Hypothalamus (tissue), 51 donors: ENCODE measurements at places on chromosomes 7 and 10.

DNA sequence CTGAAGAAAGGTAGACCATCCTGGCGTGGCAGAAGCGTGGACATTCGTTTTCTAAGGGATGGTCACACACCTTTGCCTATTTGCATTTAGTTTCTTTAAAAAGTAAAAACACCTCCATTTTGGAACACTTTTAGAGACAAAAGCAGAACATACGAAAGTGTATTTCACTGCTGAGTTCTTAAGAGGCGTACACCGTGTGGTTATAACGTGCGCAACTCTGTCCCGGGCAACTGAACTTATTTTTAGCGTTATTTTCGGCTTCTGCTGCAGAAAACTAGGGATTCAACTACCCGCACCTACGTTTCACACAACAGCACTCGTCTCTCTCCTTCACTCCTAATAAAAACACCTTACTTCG is 557 bp upstream of the LSM8 start:
- no peak for DNase-seq

GRCh38 chr10:58322072-58322834 is 12.6 kb upstream of the UBE2D1 start:
- no peak for DNase-seq

GRCh38 chr7:137636376-137636775 is 210.4 kb downstream of the DGKI start:
- DNase-seq, result no peak

- no peak for DNase-seq
Measured at GRCh38 chr10:103781329-103782061, 73.9 kb downstream of the SH3PXD2A start.

DNA sequence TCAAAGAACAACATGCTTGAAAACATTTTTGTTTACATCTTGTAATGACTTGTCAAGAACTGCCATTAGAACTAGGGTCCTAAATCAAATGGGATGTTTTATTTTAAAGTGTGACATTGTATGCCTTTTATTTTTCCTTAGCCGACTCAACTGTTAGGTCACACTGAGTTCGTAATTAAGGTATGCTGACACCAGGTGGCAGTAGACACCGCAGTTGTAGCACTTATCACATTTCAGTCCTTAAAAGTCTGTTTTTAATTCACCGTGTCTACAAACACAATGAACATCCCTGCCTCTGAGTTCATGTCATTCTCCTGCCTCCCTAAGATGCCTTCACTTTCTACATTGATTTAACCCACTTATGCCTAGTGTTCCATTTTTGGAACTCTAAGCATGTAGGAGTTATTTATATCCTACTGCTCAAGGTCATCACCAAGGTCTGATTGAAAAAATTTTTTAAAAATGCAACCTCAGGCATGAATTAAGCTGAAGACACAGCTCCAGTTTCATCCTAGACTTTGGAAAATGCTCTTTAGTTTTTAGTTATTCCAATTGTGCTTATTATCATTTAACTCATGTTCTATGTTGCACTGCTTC is 186.1 kb downstream of the BMPER start:
- no peak for DNase-seq

- no peak for DNase-seq
Measured at GRCh38 chr10:121667948-121668313, 69.7 kb upstream of the FGFR2 start.

DNA sequence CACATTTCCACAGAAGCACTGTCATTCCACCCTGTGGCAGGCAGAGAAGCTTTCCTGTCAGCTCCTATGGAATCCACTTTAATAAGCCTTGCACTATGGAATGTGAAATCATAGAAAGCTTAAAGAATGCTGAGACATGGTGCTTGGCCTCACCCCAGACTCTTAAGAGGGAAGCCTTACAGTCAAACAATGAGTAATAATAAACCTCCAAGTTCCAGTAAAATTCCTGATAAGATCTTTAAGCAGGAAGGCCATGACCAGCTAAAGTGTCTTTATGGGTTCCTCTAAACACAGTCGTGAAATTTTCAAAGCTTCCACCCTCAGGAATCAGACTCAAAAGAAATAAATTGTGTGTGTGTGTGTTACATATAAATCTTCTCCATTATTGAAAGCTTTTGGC is 11.9 kb upstream of the TEX36 start:
- no peak for DNase-seq

GRCh38 chr10:70840836-70841235 is 25.1 kb downstream of the SGPL1 start:
- no peak for DNase-seq
